ENCODE measurements at places on chromosomes 13 and 19.

DNA sequence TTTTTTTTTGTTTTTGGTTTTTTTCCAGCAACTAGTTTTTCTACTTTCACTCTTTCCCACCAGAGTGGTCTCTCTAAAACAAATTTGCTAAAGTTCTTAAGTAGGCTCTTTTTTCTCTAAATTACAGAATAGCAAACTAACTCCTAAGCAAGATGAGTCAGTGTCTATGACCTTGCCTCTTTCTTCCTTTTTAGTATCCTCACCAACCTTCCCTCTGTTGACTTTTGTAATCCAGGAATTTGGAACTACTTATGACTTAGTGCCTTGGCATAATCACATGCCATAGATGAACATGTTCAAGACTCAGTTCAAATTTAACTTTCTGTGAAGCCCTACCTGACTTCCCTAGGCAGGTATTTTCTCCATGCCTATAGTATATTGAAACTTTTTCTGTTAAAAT, 32.3 kb upstream of the AKAP11 start:
- DNase-seq: no peak

DNA sequence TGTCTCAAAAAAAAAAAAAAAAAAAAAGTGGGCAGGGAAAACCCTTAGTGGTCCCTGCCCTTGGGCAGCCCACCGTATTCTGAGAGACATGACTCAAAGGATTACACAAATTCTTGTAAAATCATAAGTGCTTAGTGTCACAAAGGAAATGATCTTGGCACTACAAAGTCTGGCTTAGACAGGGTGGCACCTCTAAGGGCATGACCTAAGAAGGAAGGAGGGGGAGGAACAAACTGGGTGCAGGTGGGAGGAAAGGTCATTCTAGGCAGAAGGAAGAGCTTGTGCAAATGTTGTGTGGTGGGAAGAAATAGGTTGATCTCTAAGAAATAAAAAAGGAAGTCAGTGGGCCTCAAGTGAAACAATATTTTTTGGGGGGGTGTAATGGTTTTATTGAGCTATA, 10.4 kb downstream of the PNPLA6 start:
- no peak for DNase-seq

DNA sequence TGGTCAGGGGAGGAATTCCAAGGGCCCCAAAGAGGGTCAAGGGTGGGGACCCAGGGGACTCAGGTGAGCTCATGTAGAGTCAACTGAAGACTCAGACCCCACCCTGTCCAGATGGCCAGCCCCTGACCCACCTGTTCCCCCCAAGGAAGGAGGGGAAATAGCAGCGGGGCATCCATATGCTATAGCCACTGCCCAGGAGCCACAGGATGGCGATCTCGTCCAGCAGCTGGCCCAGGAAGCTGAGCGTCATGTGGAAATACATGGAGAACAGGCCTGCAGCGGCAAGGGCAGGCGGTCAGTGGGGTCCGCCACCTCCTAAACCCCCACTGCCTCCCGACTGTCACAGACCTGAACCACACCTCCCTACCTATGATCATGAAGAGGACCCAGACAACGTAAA, 21.4 kb downstream of the ACER1 start:
- DNase-seq: no peak

GRCh38 chr13:23673354-23673753, 103.1 kb downstream of the TNFRSF19 start:
- DNase-seq: no peak

- no peak for DNase-seq
These were observed 62.0 kb upstream of the C1QTNF9B start for GRCh38 chr13:23959231-23959862.

DNA sequence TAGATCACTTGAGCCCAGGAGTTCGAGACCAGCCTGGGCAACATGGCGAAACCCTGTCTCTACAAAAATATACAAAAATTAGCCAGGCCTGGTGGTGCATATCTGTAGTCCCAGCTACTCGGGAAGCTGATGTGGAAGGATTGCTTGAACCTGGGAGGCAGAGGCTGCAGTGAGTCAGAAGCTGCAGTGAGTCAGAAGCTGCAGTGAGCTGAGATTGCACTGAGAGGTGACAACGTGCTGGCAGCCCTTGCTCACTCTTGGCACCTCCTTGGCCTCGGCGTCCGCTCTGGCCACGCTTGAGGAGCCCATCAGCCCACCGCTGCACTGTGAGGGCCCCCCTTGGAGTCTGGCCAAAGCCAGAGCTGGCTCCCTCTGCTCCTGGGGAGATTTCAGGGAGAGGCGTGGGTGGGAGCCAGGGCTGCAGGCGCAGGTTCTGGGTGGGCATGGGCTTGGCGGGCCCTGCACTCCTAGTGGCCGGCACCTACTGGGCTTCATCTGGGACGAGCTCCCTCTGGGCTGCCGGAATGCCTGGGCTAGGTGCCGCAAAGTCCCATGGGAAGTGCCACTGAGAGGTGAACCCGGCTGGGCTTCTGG, 39.5 kb upstream of the RPL21 start:
- no peak for DNase-seq

DNA sequence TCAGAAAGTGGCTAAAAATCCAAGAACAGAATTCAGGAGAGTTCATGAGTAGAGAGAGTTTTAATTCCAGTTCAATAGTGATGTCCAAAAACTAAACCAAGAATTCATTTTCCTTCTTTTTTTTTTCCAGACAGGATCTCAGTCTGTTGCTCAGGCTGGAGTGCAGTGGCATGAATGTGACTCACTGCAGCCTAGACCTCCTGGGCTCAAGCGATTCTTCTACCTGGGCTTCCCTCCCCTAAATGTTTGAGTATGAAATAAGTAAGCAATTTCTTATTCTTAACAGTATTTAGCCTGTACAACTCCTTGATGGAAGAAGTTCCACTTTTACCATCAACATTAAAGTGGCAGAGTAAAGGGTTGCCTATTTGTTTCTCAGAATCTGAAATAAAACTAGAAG, 3.8 kb downstream of the COMMD6 start:
- DNase-seq: no peak

DNA sequence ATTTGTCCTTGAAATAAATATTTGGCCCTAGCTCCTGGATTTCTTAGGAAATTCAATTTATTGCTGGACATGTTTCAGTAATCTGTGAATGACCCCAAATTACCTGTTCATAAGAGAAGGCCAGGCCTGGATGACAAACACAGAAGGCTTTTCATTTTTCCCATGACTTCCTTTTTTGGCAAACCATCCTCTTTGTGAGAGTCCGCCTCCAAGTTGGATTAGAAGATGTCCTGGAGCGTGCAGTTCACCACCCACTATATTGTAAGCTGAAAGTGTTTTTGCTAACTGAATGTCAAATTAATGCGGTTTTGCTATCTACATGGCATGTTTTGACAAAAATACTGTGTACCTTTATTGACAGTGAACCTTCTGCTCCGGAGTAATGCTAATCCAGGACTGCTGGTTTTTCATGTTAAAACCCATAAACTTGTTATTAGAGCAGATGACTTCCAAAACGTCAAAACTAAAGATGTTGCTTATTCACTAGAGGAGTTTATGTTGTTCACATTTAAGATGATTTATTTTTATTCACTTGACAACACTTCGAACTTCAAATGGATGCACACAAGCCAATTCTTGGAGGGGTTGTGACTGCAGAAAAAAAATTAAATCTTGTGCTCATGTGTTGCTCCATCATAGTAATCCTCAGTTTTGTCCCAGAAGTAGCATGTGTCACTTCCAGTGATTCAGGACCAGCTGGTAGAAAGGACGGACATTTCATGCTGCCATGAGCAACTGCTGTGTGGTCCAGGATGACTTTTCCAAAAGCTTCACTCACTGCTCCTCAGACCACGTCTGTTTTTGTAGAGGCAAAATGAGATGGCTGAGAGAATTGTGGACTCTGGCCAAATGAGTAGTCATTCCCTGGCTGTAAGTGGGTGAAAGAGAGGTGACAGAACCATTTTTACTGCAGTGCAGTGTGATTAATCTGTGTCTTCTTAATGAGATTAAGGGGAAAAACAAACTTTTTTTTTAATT, 71.0 kb downstream of the ITGBL1 start:
- DNase-seq: no peak

- no peak for DNase-seq
These were observed 726.2 kb upstream of the SGCG start for GRCh38 chr13:22454586-22454985.

- DNase-seq: no peak
These were observed 139.1 kb upstream of the TRPC4 start for GRCh38 chr13:38008636-38009035.

- DNase-seq: no peak
These were observed 646.5 kb upstream of the SLITRK6 start for GRCh38 chr13:86445672-86446071.

- no peak for DNase-seq
These were observed 430 bp downstream of the MAP4K1 start for GRCh38 chr19:38617283-38617763.

GRCh38 chr13:94201022-94201421, 278.5 kb downstream of the DCT start:
- no peak for DNase-seq

GRCh38 chr13:73268306-73268705, 209.5 kb downstream of the KLF5 start:
- no peak for DNase-seq

DNA sequence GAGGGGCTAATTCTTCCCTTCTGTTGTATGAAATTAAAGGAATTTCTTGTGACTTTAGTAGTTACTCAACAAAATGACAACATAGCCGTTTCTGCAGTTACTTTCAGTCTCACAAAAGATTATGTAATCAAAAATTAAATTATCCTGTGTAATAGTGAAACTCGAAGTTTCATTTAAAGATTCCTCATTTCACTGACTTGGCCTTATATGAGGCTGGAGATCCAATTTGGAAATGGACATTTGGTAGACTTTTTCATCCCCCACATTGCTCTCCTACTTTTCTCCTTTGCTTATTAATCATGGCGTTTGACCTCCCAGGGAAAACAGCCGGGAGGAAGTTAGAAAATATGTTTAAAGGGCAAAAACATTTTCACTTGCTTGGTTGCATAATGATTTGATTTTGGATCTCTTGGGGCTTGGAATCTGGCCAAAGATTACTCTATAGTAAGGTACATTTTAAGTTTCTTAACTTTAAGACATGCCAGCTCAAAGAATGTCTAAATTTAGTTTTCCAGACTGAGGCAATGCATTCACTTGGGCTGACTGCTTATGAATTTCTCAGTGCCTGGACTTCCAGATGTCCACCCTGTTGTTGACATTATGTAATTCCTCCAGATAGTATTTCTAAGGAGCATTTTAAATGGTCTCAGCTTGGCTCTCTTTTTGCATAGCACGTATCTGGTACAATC, 1364.9 kb upstream of the MIR17HG start:
- DNase-seq: no peak

DNA sequence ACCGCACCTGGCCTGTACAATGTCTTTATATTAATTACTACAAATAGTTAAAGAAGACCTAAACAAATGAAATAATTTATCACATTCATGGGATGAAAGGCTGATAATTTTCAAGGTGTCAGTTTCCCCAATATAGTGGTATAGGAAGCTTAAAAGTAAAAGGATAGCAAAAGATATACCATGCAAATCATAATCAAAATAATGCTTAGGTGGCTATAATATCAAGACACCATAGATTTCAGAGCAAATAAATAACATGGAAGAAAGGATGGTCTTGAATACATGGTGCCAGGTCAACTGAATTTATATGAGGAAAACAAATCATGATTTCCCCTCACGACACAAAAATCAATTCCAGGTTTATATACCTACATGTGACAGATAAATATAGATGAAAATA, 4.8 kb downstream of the ZNF790 start:
- DNase-seq: no peak

- no peak for DNase-seq
These were observed 105.5 kb downstream of the ZAR1L start for GRCh38 chr13:32209652-32210051.

DNA sequence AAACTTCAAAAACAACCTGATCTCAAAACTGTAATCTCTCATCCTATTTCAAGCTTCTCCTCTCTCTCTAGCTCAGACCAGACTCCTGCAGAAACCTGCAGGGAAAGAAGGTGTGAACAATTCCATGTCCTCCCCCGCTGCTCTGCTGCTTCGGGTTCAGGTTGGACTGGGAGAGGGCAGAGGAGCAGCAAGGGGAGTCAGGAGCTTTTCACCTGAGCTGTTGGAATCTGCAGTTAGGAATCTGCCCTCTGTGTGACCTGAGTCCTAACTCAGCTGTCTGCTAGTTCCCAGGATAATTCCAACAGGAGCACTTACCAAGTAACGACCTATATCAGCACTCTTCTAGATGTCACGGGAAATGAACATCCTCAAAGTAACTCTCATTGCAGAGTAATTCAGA, 118.3 kb downstream of the DNAJC15 start:
- no peak for DNase-seq

DNA sequence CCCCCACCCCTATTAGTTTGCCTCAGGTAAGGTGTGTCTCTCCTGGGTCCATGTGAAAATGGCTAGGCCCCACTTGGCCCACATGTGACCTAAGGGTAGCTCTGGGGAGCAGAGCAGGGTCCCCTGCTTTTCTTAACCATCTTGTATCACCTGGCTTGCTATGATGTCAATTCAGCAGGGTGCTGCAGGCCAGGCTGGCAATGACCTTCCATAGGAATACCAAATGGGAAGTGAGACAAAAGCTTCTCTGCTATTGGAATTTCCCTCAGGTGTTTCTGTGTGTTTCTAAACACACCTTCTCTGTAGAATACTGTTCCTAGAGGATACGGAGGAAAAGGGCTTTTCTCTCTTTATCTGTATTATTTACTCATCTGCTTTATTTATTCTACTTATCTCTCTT, 35.7 kb upstream of the DACH1 start:
- DNase-seq: no peak

DNA sequence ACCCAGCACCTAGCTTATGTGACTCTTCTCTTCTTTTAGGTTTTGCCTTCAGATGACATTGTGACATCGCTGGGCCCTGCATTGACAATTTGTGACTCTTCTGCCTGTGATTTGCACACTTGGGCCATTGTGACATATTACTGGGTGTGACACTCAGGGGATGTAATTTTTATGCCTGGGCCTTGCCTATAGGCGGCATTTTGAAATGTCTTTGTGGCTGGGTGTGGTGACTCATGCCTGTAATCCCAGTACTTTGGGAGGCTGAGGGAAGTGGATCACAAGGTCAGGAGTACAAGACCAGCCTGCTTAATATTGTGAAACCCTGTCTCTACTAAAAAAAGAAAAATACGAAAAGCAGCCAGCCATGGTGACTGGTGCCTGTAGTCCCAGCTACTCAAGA, 28.4 kb upstream of the ZNF681 start:
- no peak for DNase-seq

DNA sequence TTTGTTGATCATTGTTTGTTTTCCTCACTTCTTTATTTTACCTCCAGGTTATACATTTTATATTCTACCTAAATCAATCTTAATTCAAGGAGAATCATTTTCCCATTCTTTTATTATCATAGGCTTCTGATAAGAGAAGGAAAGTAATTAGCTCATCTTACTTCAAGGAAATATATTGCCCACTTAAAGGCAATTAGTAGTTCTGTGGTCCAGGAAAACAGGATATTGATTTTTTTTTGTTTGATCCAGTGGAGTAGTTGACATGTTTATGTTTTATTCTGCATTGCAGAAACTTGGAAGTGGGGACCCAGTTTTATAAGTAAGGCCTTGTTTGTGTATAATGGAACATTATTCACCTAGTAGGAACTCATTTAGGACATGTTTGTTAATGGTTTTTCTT, 390.6 kb downstream of the NDFIP2 start:
- no peak for DNase-seq

All from T-helper 22 cell (primary cell).